ENCODE measurements at places on chromosomes 11 and 22.
A peak's percentile ranks its signal among the peaks of the same experiment; 100 is the strongest.

GRCh38 chr22:45670981-45671782 is 452 bp upstream of the ATXN10 start:
- DNase-seq: no peak

DNA sequence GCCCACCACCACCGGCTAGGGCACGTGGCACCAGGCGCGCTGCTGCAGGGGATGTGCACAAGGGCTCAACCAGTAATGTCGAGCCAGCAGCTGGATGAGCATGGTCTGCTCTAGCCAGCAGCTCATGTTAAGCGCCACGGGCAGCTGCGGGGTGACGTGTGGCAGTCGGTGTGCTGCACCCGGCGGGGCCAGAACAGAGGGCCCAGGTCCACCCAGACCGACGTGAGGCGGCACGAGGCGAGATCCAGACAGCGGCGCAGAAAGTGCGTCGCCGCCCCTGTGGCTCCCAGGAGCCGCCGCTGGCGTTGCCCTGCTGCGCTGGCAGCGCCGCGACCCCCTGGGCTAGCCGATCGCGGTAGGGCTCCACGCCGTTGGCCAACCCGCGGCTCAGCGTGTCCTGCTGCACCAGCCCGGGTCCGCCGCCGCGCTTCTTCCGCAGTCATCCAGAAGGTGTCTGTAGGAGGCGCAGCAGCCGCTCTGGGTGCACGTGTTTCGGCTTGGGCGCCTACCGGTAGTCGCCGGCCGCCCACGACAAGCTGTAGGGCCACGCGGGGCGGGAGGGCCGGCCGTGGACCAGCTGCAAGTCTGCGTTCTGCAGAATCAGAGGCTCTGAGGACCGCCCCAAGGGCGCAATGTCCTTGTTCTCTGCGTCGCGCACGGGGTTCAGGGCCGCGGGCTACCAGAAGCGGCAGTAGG is 4.6 kb upstream of the GALR3 start:
- DNase-seq: peak; percentile 81

DNA sequence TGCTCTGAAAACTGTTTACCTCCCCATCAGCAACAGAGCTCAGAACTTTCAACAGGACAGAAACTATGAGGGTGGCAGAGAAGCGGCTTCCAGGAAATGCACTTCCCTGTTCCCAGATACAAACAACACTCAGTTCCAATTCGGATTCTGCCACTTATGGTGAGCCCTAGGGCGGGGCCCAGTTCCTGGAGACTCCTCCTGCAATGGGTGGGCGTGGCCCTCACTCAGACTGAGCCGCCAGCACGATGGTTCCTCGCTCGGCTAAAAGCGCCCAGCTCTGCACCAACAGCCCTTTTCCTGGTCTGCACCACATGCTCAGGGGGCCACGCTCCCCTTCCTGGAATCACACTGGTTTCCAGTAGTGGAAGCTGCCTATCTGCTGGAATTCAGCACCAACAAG is 314.1 kb downstream of the CTTN start:
- DNase-seq: no peak

GRCh38 chr11:107508201-107508857 is 50.7 kb upstream of the CWF19L2 start:
- DNase-seq: no peak

DNA sequence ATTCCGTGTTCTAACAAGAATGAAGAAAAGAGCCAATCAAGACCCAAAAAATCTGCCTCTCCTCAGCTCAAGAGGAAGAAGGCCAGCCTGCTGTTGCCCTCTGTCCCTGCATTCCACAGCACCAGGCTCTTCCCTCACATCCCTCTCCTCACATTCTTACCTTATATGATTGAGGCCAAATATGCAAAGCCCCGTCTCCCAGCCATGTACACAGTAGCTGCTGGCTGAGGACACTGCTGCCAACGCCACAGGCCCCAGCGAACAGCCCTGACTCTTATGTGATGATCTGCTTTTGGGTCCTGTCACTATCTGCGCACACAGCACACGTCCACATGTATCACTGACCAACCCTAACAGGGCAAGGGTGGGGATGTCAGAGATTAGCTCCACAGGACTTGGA is 60.2 kb downstream of the MICAL3 start:
- no peak for DNase-seq

DNA sequence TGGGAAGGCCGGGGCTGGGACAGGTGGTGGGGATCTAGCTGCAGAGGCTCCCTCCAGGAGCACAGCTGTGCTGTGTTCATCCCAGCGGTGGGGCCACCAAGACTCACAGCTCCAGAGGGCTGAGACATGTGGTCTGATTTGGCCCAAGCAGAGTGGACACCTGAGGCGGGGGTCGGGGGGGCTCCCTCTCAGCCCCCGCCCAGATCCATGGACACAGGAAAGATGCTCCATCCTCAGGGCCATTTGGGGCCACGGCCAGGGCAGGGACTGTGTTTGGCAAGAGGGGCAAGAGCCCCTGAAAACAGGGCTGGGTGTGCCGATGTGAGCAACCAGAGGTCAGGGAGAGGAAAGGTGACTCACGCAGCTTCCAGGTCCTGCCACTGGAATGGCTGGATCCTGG is 219.4 kb downstream of the BRD1 start:
- no peak for DNase-seq

GRCh38 chr22:37626144-37626543 is 13.3 kb upstream of the SH3BP1 start:
- peak; percentile 51 for DNase-seq

DNA sequence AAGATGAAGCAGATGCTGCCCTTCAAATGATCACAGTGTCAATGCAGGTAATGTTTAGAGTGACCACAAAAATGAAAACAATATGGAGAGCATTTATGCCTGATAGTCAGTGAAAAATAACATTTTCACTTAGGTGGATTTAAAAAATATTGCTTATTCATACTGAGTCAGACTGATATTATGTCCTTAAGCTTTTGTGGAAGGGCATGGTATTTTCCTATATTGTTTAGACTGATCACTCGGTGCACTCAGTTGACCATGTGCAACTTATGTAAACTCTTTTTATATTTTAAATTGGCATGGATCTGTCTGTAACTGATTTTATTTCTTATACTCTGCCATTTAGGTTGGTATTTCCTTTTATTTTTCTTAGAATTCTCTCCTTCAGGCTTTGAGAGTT is 106.6 kb downstream of the DYNC2H1 start:
- DNase-seq: no peak

- peak; percentile 78 for DNase-seq
Measured at GRCh38 chr11:102287964-102288724, 29.1 kb upstream of the BIRC3 start.

GRCh38 chr11:119474682-119475596 is 52.0 kb upstream of the THY1 start:
- DNase-seq: peak; percentile 66

GRCh38 chr11:134155456-134155855 is 68.3 kb downstream of the NCAPD3 start:
- no peak for DNase-seq

DNA sequence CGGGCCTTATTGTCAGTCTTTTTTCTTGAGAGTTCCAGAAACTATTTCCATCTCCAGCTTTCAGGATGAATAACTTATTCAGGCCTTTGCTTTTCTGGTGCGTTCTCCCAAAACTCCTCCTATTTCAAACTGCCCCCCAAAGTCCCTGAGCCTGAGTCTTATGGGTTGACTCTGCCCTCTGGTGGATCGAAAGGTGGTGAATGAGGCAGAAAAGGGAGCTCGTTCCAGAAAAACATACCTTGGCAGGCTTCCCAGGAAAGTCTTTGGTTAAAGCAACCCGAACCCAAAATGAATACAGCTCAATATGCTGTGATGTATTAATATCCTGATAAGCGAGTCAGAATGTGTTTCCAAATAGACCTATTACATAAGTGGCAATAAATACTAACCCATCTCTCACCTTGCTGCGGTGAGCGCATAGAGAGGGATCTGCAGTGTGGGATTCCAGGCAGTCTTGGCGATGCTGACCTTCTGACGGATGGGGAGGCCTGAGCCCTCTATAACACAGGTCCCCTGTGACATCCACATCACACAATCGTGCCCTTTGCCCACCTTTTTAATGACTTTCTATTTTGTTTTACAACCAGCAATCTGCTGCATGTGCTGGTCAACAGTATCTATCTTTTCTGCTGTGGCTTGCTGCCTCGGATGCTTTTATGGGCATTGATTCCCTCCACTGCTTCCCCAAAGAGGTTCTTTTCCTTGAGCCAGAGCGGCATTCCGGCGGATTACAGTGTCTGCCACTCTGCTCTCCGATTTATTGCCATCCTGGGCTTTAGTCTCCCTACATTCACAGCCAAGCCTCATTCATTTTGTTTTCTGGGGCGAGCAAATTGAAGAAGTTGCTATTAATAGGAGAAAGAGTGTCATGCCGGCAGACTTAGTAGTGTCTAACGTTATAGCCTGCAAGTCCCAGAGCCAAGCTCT is 756.8 kb downstream of the NTM start:
- peak; percentile 22 for DNase-seq

DNA sequence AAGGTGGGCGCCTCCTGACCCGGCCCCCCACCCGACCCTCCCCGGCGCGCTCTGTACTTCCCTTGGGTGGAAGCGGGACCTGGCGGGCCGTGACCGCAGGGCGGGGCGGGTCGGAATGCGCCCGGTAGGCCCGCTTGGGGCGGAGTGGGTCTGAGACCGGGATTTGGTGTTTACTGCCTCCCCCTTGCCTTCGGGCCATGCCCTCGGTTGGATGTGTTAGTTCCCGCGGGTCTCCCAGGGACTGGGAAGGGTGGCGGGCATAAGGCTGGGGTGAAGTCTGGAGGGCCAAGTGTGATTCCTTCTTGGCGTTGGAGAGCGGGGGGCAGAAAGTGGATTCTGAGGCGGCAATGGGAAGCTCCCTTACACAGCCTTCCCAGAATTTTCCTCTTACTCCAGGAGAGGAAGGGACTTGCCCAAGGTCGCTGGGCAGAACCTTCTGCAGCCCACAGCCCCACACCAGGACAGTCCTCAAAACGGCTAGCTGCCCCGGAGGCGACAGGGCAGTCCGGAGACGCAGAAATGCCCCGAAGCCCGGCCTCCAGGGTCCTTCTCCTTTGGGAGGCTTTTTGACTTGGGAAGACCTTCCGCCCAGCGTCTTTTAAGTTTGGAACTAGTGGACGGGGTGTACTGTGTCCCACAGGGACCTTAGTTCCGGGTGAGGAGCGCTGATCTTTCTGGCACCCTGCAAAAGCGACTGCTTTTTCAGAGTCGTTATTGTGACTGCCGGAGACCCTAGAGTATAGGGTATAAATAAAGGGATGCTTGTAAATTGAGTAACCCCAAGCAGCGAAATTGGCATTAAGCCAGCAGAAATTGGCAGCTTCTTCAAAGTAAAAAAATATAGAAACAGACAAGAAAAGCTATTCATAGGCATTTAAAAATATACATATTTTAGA is 647 bp downstream of the SWAP70 start:
- DNase-seq: peak; percentile 69

DNA sequence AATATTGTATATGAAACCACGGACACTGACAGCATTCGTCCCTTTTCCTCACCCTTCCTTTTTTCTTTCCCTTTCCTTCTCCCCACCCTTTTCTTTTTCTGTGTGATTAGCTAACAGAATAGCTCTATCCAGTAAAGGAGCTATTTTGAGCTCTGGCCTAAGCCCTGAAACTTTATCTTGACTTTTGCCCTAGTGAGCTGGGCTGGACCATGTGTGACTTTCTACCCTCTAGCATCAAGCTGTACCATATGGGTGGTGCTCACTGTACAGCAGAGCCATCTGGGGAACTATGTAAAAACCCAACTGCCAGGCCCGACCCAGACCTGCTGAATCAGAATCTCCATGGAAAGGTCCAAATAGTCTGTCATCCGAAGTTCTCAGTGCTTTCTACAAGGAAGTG is 21.9 kb upstream of the PANX1 start:
- DNase-seq: no peak

GRCh38 chr22:20809538-20810185 is 35.7 kb downstream of the SERPIND1 start:
- no peak for DNase-seq

DNA sequence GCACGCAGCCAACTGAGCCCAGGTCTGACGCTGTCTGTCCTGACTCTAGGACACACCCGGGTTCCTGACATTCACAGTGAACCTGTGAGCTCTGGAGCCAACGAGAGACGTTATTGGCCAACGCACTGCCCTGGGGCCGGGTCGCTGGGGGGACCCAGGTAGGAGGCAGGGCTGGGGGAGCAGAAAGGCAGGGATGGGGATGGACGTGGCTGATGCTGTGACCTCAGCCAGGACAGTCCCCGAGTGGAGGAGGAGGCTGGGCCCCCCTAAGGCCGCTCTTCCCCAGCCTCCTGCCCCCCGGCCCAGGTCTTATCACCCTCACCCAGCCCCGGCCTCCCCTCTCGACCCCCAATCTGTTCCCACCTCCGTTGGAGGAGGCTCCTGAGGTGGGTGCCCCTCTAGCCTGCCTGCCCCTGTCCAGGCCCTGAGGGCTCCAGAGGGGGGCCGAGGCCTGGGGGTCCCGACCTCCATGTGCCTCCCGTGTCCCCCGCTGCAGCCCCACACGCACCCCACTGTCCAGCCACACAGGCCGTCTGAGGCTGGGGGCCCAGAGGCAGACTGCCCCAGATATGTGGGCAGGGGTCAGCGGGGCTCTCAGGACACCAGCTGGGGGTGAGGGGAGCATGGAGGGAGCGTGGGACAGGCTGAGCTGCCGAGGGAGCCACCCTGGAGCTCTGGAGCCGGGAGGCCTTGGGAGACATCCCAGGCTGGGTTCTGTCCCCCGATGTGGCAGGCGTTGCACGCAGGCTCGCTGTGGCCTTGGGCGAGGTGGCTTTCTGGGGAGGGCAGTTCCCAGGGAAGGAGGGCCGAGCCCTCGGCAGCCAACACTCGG is 29.2 kb upstream of the MUC5AC start:
- DNase-seq: no peak

DNA sequence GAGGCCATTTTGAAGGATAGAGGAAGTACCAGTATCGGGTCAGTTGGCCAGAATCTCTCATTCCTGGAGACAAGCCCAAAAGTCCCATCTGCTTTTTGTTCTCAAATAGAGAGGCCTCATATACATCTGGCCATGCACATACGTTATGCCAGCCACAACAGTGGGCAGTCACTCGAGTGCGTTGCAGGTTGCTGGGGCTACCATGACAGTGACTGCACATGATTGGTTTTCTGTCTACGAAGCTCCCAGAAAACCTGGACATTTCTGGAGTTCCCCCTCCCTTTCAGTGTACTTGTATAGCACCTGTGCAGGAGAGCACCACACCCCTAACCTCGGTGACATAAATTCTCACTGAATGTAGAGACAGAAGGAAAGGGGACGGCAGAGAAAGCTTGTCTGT is 62.1 kb downstream of the C22orf31 start:
- DNase-seq: no peak

GRCh38 chr22:39041908-39042307 is 1.2 kb downstream of the APOBEC3F start:
- DNase-seq: no peak

GRCh38 chr11:92980312-92980711 is 10.9 kb downstream of the MTNR1B start:
- no peak for DNase-seq
